ENCODE measurements at places on chromosomes 3 and 15.

DNA sequence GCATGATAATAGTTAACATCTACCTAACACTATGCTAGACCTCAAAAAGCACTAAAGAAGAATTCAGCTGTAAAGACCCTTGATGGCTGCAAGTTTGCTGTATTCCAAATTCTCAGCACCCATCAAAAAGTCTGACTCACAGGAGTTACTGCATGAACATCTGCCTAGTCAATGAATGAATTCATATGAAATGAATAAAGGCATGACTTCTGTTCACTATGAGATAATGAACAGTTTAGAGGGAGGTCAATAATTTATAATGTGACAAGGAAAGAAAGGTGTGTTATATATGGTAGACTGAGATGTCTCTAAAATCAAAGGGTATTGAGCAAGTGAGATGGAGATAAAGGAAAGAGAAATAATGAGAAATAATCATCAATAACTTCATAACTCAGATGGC lies 508.2 kb upstream of the TGFBR2 start:
- no peak for DNase-seq

GRCh38 chr15:83289160-83289559 lies 4.7 kb upstream of the BNC1 start:
- DNase-seq = peak; percentile 48

DNA sequence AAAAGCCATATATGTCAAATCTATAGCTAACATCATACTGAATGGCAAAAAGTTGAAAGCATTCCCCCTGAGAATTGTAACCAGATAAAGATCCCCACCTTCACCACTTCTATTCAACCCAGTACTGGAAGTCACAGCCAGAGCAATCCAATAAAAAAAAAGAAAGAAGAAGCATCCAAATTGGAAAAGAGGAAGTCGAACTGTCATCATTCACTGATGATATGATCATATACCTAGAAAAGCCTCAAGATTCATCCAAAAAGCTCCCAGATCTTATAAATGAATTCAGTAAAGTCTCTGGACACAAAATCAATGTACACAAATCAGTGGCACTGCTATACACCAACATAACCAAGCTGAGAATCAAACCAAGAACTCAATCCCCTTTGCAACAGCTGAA lies 97.4 kb downstream of the CBLB start:
- no peak for DNase-seq

DNA sequence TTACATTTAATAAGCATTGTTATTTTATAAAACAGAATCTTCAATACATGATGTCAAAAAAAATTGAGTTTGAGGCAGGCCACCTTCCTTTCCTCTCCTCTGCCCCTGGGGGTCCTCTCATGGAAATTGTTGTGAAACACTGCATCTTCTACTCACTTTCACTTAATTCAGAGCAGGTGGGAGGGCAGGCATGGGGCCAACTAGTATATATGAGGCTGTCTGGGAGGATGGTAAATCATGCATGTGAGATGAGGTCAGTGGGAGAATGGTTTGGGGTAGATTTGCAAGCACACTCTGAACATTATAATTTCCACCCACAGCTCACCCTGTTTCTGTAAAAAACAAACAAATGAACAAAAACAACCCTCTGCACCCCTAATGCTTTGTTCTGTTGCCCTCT lies 10.4 kb upstream of the CCDC14 start:
- no peak for DNase-seq

Data from HFFc6 (cell line).